ENCODE measurements at places on chromosomes 1 and 21. TPM values are rescaled to one million over a fixed set of nuclear protein-coding genes. Genes with fewer than 3 reads are reported as not detected.

GRCh38 chr1:36162680-36163239, 6.8 kb downstream of the MAP7D1 start:
- no peak for DNase-seq

GRCh38 chr21:45030682-45031570, 43.5 kb upstream of the ADARB1 start:
- no peak for DNase-seq

DNA sequence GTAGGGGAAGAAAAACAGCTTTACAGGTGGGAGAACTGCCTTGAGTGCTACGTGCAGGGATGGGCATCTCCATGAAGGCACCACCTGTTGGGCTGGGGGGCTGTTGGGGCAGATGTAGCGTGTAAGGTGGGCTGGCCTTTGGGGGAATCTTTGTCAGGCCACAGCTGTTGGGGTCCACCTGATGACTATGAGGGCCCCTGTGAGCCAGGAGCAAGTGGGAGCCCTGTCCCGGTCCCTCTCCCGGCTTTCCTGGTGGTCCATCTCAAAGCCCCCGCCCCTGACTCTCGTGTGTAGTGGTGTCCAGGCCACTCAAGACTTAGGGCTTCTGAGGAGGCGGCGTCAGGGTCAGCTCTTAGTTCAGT, 13.5 kb downstream of the SLC37A1 start:
- no peak for DNase-seq

DNA sequence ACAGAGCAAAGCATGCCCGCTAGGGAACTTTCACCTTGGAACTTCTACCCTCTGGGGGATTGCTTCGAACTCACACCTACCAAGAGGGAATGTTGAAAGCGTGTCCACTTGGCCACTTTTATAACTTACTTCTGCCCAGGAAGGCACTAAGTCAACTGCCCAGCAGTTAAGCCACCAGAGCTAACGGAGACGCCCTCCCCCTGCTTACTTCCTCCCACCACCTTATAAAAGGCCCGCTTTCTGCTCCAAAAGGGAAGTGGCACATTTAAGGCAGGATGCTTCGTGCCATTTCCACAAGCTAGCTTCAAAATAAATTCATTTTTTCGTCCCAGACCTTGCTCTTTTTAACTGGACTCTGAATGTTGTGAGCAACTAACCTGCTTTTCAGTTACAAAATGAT, 3.2 kb upstream of the AK2 start:
- no peak for DNase-seq

DNA sequence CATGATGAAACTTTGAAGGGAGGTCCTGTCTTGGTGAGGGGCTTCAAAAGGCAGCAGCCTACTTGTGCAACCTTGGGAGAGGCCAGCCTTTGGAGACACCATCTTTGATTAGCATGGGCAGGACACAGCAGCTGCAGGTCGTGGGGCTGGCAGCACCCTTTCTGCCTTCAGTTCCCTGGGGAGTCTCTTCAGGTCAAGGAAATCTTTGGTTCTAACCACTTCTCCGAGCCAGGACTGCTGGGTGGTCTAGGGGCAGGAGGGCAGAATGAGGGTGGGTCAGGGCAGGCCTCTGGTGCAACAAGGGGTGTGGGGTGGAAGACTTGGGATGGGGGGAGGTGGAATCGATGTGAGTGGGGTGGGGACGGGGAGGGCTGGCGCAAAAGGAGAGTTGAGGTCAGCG, 269.7 kb downstream of the FOXD2 start:
- no peak for DNase-seq

GRCh38 chr1:21624571-21625389, 44.4 kb downstream of the RAP1GAP start:
- DNase-seq: peak; percentile 62

GRCh38 chr1:32651461-32652073, 559 bp downstream of the RBBP4 start:
- no peak for DNase-seq

DNA sequence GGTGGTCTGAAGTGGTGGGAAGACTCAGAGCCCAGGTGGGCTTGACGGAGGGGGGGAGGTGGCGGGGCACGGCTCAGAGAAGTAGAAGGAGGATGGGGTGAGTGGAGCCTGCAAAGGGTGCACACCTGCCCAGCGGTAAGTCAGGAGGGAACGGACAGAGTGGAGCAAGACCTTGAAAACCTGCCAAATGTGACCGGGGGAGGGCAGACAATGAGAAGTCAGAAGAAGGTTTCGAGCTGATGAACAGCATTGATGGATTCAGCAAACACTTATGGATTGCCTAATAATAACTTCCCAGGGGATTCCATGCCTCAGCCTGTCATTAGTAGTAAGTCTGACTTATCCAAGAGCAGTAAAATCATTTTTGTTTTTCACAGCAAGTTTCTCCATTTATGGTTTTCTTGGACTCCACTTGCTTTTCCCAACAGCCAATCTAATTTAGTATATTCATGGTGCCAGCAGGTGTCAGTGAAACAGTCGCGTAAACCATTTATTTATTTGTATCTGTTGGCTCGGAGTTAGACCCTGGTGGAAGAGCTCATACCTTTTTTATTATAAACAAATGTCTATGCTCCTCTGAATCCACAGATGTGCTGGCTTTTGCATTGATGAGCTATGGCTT, 279.1 kb downstream of the PCP4 start:
- peak; percentile 46 for DNase-seq

DNA sequence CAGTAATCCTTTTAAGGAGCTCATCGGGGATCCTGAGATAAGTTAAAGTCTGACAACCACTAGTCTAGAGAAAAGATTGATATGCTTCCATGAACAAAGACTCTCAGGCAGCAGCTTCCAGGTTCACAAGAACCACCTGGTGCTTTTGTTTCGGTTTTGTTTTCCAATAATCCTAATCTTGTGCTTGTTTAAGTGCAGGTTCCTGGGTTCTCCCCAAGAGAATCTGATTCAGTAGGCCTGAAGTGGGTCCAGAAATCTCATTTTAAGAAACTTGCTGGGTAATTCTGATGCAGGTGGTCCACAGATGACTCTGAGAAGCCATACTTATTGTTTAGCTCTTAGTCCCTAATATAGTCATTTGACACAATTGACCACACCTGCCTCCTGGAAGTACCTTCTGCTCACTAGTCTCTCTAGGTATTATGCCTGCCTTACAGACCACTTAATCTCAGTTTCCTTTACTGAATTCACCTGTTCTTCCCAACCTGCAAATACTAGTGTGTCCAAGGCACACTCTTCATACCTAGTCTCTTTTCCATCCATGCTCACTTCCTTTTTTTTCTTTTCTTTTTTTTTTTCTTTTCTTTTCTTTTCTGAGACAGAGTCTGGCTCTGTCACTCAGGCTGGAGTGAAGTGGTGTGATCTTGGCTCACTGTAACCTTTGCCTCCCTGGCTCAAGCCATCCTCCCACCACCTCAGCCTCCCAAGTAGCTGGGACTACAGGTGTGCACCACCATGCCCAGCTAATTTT, 20.5 kb upstream of the FRRS1 start:
- DNase-seq: no peak

- no peak for DNase-seq
Measured at GRCh38 chr1:81929106-81929505, 128.4 kb downstream of the ADGRL2 start.

GRCh38 chr1:175225805-175226129, 33.2 kb upstream of the KIAA0040 start:
- no peak for DNase-seq

DNA sequence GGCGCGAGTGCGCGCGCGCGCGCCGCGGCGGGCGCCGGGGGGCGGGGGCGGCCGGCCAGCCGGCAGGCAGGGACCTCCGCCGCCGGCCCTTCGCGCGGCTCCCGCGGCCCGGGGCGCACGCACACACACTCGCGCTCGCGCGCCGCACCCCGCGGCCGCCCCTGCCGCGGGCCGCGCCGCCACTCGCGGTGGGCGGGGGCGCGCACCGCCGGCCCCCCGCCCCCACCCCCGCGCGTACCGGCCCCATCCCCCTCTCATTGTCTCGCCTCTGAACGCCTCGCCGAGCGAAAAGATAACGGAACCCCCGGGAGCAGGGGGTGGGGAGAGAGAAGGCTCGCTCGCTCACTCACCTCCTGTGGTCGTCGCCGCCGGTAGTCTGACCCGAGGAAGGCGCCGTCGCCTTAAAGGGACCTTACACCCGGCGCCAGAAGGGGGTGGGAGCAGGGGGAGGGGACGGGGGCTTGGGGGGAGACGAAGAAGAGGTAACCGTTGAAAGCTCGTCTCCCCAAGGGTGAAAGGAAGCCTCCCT, 428 bp downstream of the POGZ start:
- DNase-seq: peak; percentile 70

DNA sequence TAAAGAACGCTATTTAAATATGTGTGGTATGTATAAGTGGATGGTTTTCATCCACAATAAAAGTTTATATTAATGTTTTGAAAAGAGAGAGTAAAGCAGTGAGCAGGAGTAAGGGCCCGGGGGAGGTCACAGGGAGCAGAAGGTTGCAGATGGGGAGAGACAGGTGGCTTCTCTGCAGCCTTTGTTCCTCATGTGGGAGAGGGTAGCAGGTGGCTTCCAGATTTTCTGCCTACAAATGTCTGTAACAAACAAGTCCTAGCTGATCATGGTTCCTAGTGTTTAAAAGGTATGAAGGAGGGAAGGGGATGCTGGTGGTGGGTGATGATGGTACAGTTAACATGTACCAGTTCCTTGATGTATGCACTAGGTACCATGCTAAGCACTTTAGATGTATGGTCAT, 18.8 kb downstream of the QSOX1 start:
- no peak for DNase-seq

DNA sequence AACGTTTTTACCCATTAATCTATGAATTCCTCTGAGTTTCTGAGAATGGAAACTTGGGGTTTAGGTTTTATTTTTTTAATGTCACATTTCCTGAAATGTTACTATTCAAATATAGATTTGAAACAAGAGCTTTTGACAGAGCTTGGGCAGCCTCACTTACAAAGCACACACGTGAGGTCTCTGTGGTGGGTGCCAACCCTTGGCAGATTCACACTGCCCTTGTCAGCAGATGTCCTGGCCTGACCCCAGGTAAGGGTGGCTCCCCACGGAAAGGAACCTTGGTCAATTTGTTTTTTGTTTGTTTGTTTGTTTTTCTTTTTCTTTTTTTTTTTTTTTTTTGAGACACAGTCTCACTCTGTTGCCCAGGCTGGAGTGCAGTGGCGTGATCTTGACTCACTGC, 53.5 kb downstream of the FAAP20 start:
- no peak for DNase-seq

DNA sequence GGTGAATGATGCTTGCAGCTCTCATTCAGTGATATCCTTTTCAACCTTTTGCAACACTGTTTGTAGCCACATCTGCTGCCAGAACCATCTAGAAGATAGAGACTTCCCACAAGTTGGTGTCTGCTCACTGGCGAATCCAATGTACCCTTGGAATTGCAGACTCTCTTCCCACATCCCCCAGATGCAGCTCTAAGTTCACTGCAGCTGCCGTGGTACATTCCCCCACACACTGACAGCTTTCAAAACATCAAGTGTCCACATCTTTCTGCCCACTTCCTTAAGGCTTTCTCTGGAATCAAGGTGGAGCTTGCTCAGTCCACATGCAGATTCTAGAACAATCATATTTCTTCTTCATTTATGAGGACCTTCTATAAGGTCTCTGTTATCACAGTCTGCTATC, 99.2 kb downstream of the PLPPR4 start:
- no peak for DNase-seq

- DNase-seq: no peak
Measured at GRCh38 chr21:46388896-46389295, 64.9 kb downstream of the PCNT start.

DNA sequence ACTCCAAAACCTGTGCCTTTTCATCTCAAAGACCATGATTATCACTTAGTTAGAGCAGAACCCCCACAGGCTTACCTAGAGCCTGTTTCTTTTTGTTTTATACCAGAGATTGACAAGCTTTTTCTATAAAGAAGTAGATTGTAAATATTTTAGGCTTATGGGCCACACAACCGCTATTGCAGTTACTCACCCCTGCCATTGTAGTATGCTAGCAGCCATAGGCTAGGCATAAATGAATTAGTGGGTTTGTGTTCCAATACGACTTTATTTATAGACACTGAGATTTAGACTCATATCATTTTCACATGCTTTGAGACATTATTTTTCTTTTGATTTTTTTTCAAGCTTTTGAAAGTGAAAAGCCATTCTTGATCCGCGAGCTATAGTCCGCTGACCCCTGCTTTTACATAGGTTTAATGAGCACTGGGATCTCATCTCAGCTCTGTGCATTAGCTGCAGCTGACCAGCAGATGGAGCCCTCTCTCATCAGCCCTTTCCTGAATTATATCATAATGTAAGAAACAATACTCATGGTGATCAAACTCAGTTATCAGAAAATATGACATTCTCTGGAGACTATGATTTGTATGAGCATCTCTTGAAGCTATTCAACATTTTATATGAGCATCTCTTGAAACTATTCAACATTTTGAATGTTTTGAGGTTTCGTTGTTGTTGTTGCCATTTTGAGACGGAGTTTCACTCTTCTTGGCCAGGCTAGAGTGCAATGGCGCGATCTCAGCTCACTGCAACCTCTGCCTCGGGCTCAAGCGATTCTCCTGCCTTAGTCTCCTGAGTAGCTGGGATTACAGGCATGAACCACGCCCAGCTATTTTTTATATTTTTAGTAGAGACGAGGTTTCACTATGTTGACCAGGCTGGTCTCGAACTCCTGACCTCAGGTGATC, 111.9 kb upstream of the L1TD1 start:
- peak; percentile 11 for DNase-seq

GRCh38 chr1:29541631-29542030, 305.3 kb downstream of the PTPRU start:
- no peak for DNase-seq

DNA sequence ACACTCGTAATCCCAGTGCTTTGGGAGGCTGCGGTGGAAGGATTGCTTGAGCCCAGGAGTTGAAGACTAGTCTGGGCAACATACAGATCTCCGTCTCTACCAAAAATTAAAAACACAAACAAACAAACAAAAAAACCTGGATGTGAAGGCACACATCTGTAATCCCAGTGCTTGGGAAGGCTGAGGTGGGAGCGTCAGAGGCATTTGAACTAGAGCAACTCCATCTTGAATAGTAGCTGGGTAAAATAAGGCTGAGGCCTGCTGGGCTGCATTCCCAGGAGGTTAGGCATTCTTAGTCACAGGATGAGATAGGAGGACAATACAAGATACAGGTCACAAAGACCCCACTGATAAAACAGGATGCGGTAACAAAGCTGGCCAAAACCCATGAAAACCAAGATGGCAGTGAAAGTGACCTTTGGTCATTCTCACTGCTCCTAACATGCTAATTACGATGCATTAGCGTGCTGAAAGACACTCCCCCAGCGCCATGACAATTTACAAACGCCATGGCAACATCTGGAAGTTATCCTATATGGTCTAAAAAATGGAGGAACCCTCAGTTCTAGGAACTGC, 33.2 kb upstream of the RD3 start:
- DNase-seq: no peak

- peak; percentile 52 for DNase-seq
Measured at GRCh38 chr21:36059823-36060158, 535 bp downstream of the SETD4 start.

- DNase-seq: no peak
Measured at GRCh38 chr1:1427106-1427819, 6.2 kb upstream of the ANKRD65 start.

The RXRG gene
- total RNA-seq: 0.33 TPM

The RYR2 gene
- total RNA-seq: 6.6 TPM

The FYB2 gene
- total RNA-seq: 0.78 TPM

The TGFB2 gene
- 2.2 TPM for total RNA-seq

The TINAGL1 gene
- 229 TPM for total RNA-seq

The TRIM46 gene
- not detected for total RNA-seq

The TXNDC12 gene
- total RNA-seq: 50.6 TPM

The OR6K3 gene
- not detected for total RNA-seq

The SRGAP2C gene
- 15.3 TPM for total RNA-seq

The RGS13 gene
- not detected for total RNA-seq

The ANKRD65 gene
- total RNA-seq: 2.3 TPM

The OR10T2 gene
- not detected for total RNA-seq

The LAX1 gene
- total RNA-seq: 0.40 TPM

The KCNE2 gene
- not detected for total RNA-seq
